ENCODE measurements at places on chromosomes 1 and 21.

- no peak for DNase-seq
Observed at GRCh38 chr1:174266991-174267612, 107.8 kb downstream of the RABGAP1L start.

GRCh38 chr1:158799689-158800088 lies 18.7 kb upstream of the OR6N2 start:
- no peak for DNase-seq

- no peak for DNase-seq
Observed at GRCh38 chr1:11067716-11068599, 8.1 kb upstream of the SRM start.

- no peak for DNase-seq
Observed at GRCh38 chr1:23050201-23050600, 30.9 kb downstream of the KDM1A start.

GRCh38 chr1:27037518-27037917 lies 24.9 kb upstream of the TENT5B start:
- no peak for DNase-seq

- no peak for DNase-seq
Observed at GRCh38 chr1:155463865-155464650, 98.5 kb downstream of the ASH1L start.

DNA sequence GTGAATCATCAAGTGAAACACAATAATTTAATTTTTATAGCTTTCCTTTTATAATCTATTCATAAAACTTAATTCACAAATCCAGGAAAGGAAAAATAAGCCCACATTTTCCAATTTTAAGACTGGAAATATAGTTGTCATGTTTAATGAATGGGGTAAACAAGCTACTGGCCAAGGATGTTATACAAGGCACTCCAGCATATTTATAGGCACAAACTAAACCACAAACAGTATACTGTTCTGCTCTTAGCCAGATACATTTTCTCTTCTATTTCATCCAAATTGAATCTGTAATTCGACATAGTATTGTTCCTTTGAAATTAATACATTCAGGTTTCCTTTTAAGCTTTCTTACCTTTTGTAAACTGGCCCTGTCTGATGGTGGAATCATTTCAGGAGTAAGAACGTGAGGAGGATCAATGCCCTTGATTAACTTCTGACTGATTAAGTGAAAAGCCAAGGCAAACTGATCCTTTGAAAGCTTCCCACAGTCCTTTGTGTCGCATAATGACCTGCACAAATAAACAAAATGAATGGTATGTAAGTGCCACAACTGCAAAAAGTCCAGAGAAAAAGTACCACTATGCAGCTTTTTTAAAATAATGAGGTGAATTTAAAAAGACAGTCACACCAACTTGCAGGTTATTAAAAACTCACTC lies 74.4 kb downstream of the EPS15 start:
- DNase-seq = no peak

DNA sequence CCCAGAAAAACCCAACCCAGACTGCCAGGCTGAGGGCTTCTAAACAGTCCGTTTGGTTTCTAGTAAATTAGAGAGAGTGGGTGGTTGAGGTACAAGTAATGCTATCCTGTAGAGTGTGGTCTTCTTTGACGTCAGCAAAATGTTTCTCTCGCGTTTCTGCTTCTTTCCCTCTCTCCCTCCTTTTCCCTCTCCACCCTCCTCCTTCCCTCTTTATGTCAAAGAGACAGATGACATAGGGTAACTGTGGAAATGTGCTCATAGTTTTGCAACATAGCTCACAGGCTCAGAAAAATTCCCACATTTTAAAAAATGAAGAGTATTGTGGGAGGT lies 158.3 kb downstream of the TOMM20 start:
- no peak for DNase-seq

- no peak for DNase-seq
Observed at GRCh38 chr1:19357299-19357986, 45.3 kb downstream of the SLC66A1 start.

DNA sequence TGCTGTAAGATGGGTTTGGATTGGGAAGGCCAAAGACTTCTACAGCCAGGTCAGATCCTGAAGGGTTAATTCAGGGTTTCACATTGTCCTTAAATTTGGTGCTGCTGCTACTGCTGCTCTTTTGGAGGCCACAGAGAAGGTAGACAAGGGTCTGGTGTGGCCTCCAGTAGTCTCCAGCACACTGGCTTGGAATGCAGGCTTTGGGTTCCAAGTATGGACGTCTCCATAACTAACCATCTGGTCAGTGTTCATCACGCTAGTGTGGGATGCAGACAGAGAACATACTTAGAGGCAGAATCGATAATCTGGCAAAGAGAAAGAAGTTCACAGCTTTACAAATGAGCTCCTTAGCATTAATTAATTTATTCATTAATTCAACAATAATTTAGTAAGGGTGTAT lies 154.1 kb downstream of the ZBTB18 start:
- no peak for DNase-seq

- DNase-seq = no peak
Observed at GRCh38 chr1:91308544-91308943, 96.1 kb downstream of the HFM1 start.

GRCh38 chr1:24893431-24893830 lies 36.6 kb downstream of the RUNX3 start:
- no peak for DNase-seq

DNA sequence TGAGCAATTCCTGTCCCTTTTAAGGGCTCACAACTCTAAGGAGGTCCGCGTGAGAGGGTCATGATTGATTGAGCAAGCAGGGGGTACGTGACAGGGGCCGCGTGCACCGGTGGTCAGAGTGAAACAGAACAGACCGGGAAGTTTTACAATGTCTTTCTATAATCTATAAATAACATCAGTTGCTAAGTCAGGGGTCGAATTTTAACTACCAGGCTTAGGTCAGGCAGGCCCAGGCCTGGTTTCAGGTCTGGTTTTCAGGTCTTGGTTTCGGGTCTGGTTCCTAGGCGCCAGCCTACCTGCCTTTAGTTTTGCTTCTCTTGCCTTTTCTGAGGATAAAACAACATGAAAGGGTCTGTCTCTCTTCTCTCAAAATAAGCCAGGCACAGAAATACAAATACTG lies 476.0 kb upstream of the CAMK1G start:
- DNase-seq = no peak

DNA sequence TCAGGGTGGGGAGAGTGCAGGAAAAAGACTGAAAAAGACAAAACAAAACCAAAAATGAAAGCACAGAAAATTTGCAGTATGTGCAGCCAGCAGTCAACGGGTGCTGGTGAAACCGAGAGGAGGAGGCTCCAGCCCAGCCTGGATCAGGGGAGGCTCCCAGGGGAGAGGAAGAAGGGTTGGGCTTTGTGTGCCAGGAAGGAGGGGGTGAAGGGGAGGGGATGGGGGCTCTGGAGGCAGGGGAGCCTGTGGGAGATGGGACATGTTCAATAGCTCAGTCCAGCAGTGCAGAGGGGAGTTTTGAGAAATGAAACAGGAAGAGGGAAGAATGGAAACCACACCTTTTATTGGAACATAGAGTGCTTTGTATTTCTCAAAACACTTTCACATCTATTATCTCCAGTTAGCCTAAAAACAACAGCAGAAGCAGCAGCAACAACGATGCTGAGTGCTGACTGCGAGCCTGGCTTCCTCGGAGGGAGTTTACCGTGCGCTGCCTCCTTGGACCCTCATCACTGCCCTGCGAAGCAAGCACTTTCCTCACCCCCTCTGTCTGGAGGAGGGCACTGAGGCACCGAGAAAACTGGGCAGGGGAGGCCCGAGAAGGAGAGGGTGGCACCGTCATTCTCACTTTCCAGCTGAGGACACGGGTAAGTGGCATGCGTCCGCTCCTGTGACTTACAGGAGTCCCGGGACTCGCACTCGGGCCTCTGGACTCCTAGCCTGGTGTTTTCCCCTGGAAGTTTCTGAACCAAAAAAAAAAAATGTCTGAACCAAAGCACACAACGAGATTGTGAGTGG lies 62.9 kb downstream of the MDM4 start:
- DNase-seq = no peak

DNA sequence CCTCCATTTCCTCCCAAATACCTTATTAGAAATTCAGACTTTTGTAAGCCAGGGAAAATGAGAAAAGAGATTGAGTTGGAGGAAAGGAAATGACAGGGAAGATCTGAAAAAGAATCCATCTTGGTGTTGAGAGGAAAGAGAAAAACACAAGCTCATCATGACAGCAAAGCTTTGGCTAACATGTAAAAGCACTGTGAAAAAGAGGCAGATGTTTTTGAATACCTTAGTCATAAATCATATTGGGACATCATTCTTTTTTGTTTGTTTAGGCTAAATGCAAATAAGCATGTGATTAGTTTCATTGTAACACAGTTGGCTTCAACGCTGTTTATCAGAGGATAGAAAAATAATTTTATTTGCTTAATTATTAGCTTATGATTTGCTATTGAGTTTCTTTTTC lies 64.6 kb downstream of the LHX8 start:
- DNase-seq = no peak

- DNase-seq = no peak
Observed at GRCh38 chr1:77319036-77319705, 37.4 kb downstream of the AK5 start.

DNA sequence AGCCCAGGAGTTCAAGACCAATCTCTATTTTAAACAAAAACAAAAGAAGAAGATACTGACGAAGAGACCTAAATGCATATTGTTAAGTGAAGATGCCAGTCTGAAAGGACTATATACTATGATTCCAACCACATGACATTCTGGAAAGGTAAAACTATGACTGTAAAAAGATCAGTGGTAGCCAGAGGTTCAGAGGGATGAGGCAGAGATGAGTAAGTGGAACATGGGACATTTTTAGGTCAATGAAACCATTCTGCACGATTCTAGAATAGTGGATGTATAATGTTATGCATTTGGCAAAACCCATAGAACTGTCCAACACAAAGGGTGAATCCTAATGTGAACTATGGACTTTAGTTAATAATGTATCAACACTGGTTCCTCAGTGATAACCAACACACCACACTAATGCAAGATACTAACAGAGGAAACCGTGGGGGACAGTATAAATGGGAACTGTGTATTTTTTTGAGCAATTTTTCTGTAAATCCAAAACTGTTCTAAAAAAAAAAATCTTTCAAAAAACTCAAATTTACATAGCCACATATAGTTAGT lies 8.2 kb downstream of the RC3H1 start:
- no peak for DNase-seq

DNA sequence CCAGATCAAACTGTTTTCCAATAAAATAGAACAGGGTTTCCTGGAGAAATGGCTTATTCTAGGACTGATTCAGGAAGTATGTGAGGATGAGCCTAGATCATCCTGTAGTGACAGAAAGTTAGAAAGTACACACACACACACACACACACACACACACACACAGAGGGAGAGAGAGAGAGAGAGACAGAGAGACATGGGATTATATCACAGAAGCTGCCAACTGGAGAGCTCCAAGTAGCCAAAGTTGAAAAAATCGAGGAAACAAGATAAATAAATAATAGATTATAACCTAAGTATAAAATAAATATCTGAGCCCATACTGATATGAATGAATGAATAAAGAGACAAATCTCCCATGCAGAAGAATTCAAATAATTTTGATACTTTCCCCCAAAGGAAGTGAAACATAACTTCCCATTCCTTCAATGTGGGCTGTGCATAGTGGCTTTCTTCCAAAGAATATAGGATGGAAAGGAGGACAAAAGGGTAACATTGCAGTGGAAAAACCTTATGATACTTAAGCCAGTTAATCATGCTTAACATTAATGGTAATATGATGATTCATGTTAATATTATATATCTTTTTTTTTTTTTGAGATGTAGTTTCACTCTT lies 171.6 kb downstream of the NTPCR start:
- DNase-seq = no peak

DNA sequence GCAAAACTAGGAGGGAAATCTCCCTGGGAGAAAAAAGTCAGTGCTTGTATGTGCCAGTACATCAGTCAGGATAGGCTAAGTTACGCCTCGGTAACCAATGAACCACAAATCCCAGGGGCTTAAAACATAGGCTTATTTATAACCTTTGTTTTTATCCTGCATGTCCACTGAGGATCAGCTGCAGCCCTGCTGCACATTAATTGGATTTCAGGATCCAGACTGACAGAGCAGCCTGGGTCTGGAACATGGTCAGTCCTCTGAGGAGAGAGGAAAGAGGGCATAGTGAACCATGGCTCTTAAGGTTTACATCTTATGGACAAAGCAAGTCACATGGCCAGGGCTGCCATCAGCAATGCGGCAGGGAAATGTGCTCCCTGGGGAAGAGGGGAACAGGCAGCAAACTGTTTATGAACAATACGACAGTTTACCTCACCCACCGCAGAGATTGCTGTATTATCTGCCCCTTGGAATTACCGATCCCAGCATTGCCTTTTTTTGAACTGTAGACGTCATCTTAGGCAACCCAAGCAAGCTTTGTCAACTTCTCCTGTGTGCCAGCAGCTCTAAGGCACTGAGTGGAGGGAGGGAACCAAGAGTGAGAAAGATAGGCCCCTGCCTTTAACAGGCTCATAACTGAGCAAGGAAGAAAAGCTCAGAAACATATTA lies 9.1 kb upstream of the SPRR4 start:
- DNase-seq = no peak

DNA sequence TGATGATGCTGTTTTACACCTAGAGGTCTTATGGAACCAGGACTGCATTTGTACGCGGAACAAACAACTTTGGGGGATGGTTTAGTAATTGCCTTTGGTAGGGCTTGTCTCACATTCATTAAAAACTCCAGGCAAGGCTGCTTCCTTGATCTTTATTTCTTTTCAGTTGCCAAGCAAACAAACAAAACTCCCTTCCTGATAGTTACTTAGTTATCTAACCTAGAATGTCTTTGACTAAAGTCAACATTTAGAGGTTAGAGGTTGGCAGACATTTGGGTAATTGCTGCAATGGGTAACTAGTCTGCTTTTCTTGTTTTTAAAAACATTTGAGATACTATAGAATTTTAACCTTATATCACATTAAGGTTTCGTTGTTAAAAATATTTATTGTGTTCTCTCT lies 500.9 kb upstream of the PTBP2 start:
- no peak for DNase-seq

- no peak for DNase-seq
Observed at GRCh38 chr1:155969377-155969791, 9.0 kb downstream of the ARHGEF2 start.

DNA sequence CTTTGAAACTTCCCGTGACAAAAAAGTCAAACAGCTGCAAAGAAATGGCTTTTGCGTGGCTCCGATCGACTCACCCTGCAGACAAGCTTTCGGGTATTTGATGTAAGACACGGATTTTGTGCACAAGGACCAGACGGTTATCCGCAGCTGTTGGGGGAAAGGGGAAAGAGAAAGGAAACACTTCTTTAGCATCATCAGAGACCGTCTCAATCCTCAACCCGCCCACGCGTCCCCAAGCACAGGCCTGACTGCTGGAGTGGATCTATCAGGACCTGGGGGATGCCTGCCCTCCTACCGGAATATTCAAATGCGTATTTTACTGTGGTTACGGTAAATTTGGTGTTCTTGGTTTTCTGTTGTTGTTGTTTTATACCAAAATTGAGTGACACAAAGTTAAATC lies 11.2 kb downstream of the WRAP73 start:
- DNase-seq = no peak

- DNase-seq = no peak
Observed at GRCh38 chr1:45623972-45624371, at the start of gene CCDC17. Gene CCDC17 (minus strand): TSS chr1:45624054. CDS start chr1:45623909, 145 bp downstream.

GRCh38 chr1:212557739-212558692 lies 50.5 kb upstream of the ATF3 start:
- peak; percentile 18 for DNase-seq

- DNase-seq = no peak
Observed at GRCh38 chr21:40638466-40639251, 208.3 kb downstream of the DSCAM start.

GRCh38 chr1:112247036-112247597 lies 148.9 kb upstream of the CTTNBP2NL start:
- DNase-seq = no peak

Data from stimulated activated CD8-positive, alpha-beta memory T cell treated with anti-CD3 and anti-CD28 coated beads, Interleukin-15, amount 100 ng/mL, for 4 hours (primary cell).